AML-193 (cell line): ENCODE measurements at places on chromosomes 16 and 17.

DNA sequence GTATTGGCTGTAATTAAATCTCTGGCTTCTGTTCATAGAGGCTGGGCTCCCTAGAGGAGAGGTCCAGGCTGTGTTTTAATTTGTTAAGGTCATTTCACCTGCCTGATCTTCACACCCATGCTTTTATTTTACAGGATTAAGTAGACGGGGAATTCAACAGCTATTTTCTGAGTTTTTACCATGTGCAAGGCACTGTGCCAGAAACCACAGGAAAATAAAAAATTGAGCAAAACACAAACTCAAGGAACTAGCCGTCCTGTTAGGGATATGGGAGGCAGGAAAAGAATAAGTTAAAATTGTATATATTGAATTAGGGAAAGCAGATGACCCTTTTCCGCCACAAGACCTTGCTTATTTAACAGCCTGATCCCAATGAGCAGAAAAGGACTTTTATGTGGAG is 29.1 kb downstream of the HS3ST3A1 start:
- DNase-seq = no peak

GRCh38 chr17:80807882-80808281 is 183.8 kb upstream of the CHMP6 start:
- DNase-seq = no peak

DNA sequence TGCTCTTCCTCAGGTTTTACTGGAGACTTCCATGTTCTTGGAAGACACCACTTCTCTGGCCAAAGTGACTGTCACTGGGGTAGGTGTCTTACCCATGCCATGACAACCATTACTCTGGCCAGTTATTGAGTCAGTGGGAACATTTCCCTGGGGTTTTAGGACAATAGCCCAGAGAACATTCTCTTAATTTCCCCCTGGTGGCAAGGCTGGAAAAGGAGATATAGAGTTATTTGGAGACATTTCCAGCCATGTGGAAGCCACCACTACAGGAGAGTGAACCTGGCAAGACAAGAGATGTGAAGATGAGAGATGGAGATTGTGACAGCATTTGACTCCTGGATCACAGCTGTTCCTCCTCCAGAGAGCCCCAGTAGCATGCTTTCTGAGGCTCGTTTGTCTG is 106.2 kb downstream of the CDK5R1 start:
- DNase-seq = no peak

DNA sequence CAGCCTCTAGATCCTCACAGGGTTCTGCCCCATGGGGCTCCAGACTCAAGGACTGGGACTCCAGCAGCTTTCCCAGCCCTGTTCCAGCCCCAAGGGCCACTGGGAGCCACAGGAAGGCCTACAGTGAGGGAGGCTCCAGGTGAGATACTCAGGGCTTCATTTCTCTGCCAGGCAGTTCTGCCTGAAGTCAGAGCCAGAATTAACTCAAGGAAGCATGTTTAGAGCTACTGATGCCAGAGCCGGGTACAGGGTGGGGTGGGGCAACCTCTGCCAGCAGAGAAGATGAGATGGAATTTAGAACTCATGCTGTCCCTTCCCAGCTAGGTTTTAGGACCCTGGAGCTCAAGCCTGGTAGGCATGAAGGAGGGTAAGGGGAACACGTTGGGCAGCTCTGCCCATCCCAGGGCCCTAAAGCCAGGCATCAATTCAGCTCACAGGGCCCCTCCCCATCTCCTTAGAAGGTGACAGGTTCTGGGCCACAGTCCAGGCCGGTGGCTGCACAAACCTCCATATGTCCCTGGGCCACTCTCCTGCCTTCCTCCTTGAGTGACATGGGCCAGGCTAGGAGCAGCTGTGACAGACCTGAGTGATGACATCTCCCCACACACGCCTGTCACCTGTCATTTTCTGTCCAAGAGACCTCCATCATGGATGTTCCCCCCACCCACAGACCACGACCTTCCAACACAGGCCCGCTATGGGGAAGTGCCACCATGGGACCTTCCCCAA is 24.5 kb upstream of the SPPL2C start:
- no peak for DNase-seq

- DNase-seq = no peak
Measured at GRCh38 chr16:64092271-64092670, 1029.6 kb downstream of the CDH11 start.

- no peak for DNase-seq
Measured at GRCh38 chr17:43028221-43028861, 3.3 kb downstream of the RND2 start.

DNA sequence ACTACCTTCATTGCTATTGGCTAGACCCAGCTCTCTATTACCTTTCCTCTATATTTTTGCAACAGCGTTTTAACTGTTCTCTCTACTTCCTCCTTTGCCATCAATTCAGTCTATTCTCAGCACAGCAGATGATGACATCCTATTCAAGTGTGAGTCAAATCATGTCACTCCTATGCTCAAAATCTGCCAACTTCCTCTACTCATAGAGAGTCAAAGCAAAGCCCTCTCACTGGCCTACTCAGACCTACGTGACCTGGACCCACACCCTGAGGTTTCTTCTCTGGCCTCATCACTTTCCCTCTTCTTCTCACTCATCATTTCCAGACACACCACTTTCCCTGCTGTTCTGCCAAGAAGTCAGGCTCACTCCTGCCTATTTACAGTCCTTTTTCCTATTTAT is 289.0 kb upstream of the AXIN2 start:
- DNase-seq = peak; percentile 20

DNA sequence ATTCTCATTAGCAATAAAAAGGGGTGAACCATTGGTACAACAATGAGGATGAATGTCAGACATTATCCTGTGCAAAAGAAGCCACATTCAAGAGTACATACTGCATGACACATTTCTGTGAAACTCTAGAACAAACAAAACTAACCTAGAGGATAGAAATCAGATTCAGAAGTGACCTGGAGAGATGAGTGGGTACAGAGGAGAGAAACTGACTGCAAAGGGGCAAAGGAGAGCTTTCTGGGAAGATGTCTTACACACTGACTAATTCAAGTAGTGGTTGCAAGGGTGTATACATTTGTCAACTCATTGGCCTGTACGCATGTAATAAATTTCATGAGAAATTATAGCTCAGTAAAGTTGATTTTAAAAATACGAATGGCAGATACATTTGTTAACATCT is 115.6 kb downstream of the GAS7 start:
- DNase-seq = no peak

DNA sequence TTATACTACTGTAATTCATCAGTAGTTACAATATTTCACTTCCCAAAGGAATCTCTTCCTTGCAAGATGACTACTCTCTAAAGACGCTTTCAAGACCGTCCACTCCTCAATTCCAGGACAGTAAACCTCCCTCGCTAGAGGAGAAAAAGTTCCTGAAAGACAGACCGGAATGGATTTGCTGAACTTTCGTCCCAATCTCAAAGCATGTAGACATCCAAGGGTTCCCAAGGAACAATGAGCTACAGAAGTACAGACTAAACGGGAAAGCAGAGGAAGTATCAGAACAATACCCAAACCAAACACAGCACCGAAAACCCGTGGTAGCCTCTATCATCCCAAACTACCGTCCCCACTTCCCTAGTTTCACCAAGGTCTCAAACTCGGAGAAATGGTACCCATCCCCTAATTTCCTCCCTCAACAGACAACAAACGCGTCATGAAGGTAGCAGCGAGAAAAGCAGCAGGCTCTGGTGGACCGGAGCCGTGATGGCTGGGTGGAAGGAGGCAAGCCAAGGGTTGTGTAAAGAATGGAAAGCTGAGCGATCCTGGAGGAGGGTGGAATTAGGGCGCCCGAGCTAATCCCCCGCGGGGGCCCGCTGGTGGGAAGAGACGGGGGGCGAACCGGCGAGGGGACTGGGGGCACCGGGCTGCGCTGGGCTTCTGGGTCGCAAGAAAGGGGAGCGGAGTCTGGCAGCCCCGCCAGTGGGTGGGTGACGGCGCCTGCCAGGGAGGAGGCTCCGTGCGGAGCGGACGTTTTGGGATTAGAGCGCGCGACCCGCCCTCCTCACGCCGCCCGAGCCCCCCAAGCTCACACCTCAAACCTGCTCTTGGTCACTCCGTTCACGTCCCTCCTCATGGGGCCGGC is 647 bp downstream of the FBXL20 start:
- DNase-seq = peak; percentile 11

- no peak for DNase-seq
Measured at GRCh38 chr16:87119168-87119567, 198.0 kb downstream of the C16orf95 start.

DNA sequence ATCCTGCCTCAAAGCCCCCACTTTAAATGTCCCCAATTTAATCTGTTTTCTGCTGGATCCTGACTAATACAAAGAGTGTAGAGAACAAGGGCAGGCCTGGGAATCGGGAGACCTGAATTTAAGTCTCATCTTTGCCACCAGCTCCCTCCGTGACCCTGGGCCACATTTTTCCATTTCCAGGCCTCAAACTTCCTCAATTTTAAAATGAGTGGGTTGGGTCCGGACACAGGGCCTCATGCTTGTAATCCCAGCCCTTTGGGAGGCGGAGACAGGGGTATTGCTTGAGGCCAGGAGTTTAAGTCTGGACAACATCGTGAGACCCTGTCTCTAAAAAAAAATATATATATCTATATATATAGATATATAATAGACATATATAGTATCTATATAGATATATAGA is 61.4 kb downstream of the SRL start:
- DNase-seq = no peak

DNA sequence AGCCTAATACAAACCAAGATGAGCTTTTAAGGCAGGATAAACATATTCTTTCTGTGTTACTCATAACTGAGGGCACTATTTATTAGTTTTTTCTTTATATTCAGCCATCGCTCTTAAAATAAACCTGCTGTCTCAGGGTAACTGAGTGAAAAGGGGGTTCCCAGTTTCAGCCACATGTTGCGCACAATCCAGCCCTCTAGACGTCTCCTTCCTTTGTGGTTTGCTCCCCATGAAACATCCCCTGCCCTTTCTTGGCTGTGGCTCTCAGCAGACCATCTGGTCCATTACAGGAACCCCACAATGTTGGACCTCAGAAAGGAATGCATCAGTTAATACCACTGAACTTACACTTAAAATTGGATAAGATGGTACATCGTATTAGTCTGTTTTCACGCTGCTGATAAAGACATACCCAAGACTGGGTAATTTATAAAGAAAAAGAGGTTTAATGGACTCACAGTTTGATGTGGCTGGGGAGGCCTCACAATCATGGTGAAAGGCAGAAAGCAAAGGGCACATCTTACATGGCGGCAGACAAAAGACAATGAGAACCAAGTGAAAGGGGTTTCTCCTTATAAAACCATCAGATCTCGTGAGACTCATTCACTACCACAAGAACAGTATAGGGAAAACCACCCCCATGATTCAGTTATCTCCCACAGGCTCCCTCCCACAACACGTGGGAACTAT is 12.6 kb upstream of the IL21R start:
- DNase-seq = no peak

DNA sequence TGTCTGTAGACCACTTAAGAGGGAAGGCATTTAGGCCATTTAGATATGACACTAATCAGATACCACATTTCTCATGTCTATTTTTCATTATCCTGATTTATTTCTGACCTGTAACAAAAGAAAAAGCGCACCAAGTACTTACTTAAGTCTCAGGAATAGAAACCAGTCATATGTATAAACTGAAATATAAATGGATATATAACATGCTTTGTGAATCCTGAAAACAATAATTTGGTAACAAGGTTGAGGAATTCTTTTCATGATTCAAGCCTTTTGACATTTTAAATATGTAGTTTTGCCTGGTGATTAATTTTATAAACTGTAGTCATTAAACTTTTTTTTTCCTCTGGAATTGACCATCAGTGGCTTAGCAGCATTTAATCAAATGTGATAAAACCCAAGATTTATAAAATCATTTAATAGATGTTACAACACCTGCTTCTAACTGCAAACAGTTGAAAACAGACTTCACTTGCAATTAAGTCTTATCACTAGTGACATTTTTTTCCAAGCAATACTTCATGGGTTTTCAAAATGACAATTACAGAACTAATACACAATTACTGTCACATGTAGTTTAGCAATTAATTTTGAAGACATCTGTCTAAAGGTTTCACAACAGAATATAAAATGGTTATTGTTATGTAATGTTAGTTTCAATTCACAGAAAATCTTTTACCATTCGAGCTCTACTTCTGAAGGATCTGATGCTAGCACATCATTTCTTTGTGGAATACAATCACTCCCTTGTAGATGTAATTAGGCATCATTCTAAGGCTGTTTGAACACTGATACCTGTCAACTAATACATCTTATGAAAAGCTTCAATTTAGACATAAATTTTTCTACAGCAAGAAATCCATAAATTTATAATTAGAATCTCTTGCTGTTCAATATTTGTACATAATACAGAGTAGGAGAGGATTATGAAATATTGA is 110.3 kb downstream of the TOX3 start:
- DNase-seq = no peak

GRCh38 chr17:69141431-69142174 is at the start of gene ABCA6:
Gene ABCA6 (minus strand): TSS chr17:69141895. CDS start chr17:69140703, 1,192 bp downstream.
- no peak for DNase-seq

GRCh38 chr17:1091900-1092299 is 87.9 kb downstream of the ABR start:
- no peak for DNase-seq

DNA sequence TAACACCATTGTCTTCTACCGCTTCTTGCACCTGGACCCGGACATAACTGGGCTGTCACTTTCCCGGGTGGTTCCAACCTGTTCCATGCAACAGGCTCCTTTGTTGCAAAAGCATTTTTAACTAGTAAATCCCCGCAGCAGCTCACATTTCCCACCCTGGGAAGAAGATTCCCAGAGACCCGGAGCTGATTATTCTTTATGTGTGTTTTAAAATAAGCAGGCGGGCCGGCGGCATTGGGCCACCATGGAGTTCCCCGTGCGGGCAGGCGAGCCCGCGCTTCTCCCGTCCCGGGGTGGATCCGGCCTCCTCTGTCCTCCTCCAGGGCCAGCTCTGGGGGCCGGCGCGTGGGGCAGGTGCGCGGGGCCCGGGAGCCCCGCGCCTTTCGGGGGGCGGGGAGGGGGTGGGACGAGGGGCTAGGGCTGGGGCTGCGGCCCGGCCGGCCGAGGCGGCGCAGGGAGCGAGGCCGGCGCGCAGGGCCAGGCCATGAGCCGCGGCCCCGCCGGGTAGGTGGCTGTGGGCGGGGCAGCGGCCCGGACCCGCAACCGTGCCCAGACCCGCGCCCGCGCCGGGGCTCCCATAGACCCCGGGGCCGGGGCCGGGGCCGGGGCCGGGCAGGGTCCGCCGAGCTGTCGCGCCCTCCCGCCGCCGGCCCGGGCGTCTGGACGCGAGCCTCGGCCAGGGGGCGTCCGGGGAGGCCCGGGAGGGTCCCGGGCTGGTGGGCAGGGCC is 1.7 kb downstream of the CRAMP1 start:
- no peak for DNase-seq

GRCh38 chr17:60403523-60403810 is 11.5 kb upstream of the USP32 start:
- DNase-seq = no peak

DNA sequence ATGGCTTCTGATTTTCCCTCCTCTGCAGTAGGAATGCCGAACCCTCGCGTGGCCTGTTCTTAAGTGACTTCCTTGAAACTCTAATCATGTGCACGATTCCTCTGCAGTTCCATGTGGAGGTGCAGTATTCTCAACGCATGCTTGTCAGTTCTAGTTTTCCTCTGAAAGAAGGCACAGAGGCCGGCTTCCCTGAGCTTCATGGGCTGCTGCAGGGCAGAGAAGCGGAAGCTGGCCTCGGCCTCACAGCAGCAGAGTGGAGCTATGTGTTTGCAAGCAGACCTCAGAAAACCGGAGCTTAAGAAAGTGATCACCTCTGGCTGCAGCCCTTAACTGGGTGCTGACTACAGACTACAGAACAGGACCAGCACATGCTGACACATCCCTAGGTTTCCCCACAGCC is 500.7 kb downstream of the GRIN2A start:
- no peak for DNase-seq
